GM19239 (cell line): ENCODE measurements at places on chromosomes 12 and 14.

GRCh38 chr14:23071921-23072539, 14.7 kb upstream of the CDH24 start:
- no peak for DNase-seq

DNA sequence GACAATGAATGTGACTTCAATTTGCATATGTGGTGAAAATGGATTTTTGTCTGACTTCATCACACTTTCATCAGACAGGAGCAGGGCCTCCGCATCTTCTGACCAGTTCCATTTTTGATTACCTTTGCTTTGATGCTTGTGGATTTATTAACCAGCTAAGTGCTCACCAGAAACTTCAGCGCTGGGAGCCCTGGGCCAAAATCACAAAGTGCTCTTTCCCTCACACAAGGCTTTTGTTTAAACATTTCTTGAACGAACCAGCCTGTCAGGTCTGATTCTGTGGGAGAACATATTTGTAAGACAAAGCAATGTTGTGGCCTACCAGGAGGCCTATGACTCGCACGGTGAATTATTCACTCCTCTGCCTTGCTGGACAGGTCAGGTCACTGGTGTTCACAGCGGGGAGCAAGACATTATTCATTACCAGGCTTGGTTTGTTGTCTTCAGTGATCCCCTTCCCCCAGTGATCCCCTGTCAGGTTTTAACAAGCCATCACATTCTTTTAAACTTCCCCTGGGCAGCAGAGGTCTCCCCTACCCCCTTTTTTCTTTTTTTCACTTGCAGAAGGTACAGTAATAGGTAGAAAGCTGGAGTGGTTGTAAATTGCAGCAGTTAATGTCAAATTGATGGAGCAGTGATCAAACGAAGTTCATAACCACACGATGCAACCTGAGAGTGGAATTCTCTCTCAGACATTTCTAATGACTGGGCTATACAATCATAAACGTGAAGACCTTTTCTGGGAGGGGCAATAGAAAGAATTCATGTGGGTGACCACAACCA, 167.5 kb upstream of the PRICKLE1 start:
- no peak for DNase-seq

DNA sequence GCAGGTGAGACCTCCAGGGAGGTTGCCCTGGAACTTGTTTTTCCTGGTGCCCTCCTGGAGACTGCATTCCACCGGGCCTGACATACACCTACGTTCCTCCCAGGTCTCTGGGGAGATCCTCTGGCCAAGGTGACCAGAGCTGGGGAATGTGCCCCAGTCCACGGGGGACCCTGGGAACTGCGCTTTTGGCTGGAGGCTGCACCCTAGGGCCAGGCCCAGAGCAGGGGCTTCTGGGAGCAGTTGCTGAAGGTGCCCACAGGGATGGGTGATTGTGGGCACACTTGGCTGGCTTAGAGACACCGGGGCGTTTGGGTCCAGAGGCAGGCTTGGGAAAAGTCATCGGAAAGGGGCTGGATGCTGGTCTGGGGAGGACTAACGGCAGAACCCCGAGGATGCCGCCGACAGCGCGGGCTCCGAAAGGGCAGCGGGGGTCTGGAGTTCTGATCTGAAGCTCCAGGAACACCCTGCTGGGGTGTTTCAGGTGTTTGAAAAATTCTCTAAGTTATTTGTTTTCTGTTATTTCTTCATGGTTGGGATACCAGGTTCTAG, 36.5 kb upstream of the TDRD9 start:
- DNase-seq: no peak

DNA sequence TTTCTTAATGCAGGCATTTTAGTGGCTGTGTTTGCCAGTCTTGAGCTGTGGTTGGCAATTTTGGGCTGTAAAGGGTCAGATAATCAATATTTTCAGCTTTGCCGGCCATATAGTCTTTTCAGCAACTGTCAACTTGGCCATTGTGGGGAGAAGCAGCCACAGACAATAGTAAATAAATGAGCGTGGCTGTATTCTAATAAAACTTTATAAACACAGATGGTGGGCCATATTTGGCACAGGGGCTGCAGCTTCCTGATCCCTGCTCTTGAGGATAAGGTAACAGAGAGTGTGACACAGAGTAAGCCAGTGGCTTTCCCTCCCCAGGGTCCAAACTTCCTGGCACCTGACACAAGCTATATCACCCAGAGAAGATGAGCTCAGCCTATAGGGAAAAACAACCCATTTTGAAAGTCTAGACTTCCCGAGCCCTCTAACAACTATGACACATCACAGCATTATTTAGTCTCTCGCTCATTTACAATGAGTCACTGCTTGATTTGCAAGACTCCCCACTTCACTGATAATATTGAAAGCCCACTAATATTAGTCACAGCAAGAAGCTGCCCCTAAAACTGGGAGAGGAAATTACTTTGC, 163.1 kb upstream of the TMPO start:
- DNase-seq: no peak

- DNase-seq: no peak
These were observed 104.2 kb downstream of the PCNX1 start for GRCh38 chr14:71011479-71011878.

DNA sequence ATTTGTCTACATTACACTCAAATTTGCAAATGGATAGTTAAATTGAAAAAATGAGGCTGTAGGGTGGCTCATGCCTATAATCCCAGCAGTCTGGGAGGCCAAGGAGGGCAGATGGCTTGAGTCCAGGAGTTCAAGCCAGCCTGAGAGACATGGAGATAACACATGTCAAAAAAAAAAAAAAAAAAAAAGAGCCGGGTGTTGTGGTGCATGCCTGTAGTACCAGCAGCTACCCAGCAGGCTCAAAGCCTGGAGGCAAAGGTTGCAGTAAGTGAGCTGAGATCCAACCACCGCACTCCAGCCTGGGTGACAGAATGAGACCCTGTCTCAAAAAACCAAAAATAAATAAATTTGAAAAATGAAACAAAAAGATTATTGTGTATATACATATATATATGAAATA, 119.9 kb upstream of the MGAT4C start:
- no peak for DNase-seq

- DNase-seq: peak; percentile 46
These were observed 33.7 kb downstream of the PAH start for GRCh38 chr12:102883204-102883799.

- no peak for DNase-seq
These were observed 31.2 kb downstream of the FBXO21 start for GRCh38 chr12:117158911-117159553.

GRCh38 chr14:74919421-74920165, 3.5 kb downstream of the RPS6KL1 start:
- no peak for DNase-seq

GRCh38 chr14:100536121-100536510, 51.1 kb downstream of the BEGAIN start:
- peak; percentile 1 for DNase-seq

GRCh38 chr12:78181544-78182162, 351.0 kb downstream of the NAV3 start:
- no peak for DNase-seq

- DNase-seq: no peak
These were observed 52.6 kb downstream of the GALNT16 start for GRCh38 chr14:69312608-69313007.

GRCh38 chr14:91911474-91912032, 35.9 kb downstream of the FBLN5 start:
- peak; percentile 44 for DNase-seq

- DNase-seq: peak; percentile 67
These were observed 19.0 kb downstream of the SSH1 start for GRCh38 chr12:108838194-108839017.

GRCh38 chr14:91568626-91569025, 58.5 kb upstream of the PPP4R3A start:
- no peak for DNase-seq

GRCh38 chr14:60339571-60339970, 90.5 kb downstream of the PPM1A start:
- no peak for DNase-seq

- DNase-seq: no peak
These were observed 232.7 kb downstream of the SEC23A start for GRCh38 chr14:38870296-38870836.

DNA sequence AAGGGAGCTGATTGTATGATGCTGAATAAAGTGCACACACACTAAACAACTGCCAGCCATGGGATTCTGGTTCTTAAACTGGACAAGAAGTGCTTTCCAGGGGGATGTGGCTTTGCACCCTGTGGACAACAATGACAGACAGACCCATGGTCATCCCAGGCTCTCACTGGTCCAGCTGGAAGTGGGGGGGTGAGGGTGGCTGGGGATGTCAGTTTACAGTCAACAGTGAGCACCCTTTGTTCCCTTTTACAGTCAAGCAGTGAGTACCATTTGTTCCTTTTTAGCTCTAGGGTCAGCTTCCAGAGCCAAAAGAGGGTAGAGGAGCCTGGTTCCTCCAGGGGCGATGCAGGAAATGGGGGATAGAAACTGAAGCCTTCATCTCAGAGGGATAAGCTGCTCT, 100.7 kb downstream of the SMOC1 start:
- no peak for DNase-seq

GRCh38 chr12:69355363-69356028, 4.0 kb upstream of the YEATS4 start:
- no peak for DNase-seq

DNA sequence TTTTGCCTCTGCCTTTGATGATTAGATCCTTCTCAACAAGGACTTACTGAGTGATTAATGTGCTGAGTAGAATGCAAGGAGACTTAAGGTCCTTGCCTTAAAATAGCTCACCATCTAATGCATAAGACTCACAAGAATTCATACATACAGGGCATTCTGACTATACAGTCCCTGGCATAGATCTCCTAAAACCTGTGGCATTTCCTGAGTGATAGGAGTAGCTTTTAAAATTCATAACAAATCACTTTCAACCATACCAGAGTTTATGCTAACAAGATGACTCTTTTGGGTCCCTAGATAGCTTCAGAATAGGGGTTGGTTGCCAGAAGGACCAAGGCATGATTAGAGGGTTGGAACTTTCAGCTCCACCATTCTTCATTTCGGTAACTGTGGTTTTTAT, 48.8 kb downstream of the STXBP6 start:
- no peak for DNase-seq

- DNase-seq: no peak
These were observed 28.0 kb downstream of the RCOR1 start for GRCh38 chr14:102620413-102620812.

DNA sequence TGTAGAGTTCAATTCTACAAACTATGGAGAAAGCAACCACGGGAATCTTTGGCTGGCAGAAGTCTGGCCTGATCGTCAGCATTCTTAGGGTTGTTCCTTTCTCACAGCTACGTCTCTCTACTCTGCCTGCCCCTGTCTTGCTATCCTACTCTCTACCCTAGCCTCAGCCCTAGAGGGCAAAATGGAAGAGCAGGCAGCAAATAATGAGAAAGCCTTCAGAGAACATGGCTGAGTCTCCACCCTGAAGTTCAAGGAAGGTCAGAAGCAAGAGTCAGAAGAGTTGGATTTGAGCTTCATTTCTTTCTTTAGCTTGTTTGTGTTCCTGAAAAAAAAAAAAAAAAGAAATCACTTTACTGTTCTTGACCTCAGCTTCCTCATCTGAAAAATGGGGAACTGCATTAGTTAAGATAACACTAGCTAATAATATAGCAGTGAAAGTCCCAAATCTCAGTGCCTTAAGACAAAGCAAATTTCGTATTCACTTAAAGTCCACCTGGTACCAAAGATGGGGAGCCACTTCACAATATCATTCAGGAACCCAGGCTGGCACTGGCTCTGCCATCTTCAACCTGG, 50.2 kb upstream of the CCND2 start:
- DNase-seq: no peak

DNA sequence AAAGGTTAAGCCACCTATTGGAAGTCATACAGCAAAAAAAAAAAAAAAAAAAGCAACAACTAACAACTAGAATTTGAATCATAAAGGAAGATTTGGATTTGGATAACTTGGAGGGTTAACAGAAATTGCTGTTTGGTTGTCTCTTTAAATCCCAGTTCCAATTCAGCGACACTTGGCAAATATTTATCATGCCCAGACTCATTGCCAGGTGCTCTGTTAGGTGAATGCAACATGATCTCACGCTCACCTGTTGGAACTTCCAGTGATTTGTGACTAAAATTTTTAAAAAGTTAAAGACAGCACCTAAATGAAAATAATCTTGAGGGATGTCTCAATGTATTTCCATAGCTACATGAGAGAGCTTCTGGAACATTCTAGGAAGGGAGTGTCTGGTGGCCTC, 103.7 kb downstream of the TBX3 start:
- DNase-seq: no peak

- peak; percentile 10 for DNase-seq
These were observed 518.7 kb downstream of the TMEM121 start for GRCh38 chr14:106044949-106045596.

DNA sequence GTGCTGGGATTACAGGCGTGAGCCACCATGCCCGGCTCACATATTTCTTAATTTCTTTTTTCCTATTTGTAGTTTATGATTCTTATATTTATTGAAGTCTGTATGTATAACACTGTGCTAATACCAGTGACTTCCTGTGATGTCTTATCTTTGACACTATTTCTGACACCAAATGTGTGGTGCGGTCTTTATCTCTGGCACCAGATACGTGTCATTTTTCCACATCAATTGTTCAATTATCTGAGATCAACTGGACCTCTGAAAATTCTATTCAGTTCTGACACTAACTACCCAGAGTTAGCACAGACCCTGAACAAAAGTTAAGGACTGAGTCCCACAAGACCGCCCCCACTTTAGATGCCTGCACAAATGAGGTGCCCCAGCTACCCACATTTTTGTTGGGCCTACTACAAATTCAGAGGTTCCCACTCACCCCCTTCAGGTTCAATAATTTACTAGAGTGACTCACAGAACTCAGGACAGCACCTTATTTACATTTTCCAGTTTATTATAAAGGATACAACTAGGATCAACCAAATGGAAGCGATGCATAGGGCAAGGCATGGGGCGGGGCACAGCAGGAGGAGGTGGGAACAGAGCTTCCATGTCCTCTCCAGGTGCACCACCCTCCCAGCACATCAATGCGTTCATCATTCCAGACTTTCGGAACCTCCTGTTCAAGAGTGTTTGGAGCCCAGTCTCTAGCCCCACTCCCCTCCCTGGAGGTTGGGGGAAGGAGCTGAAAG, 11.6 kb upstream of the SRSF9 start:
- no peak for DNase-seq

DNA sequence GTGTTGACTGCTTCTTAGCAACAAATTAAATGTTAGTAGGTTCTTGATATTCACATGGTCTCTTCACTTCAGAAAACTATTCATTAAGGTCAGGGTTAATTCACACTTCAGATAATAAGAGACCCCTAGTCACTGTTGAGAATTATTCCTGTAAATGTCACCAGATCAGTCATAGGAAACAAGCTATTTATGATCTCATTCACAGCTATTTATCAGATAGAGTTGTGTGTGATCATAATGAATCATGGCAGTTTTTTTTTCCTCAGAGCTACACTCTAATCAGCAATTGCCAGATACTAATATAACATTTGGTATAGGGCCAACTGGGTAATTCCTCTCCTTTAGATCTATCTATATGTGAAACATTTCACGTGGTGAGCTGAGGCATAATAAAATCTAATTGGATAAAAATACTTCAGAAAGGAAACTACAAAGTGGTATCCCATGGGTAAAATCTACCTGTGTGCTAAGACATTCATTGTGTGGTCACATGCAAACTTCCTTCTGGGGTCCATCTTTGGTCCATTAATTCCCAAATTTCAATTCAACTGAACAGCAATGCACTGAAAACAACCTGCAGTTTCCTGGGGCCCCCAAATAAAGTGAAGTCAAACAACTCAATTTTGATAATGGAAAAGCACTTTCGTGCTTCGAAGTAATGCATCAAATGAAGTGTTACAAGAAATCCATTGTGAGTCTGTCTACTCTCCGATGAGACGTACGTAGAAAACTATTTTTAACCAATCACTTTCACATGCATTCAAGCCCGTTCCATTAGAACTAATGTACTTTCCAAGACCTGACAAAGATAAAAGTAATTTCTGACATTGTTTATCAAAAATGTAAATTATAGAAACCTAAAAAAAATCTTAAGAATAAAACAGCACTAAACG, 197.0 kb downstream of the ACSS3 start:
- DNase-seq: no peak
